Fibroblast of skin of right quadriceps (primary cell): ENCODE measurements at places on chromosomes 4 and X.

GRCh38 chr4:185115827-185116232 lies 27.2 kb upstream of the SLC25A4 start:
- DNase-seq, result peak; percentile 63

- DNase-seq, result no peak
These were observed 146.7 kb downstream of the COL25A1 start for GRCh38 chr4:109155682-109156283.

DNA sequence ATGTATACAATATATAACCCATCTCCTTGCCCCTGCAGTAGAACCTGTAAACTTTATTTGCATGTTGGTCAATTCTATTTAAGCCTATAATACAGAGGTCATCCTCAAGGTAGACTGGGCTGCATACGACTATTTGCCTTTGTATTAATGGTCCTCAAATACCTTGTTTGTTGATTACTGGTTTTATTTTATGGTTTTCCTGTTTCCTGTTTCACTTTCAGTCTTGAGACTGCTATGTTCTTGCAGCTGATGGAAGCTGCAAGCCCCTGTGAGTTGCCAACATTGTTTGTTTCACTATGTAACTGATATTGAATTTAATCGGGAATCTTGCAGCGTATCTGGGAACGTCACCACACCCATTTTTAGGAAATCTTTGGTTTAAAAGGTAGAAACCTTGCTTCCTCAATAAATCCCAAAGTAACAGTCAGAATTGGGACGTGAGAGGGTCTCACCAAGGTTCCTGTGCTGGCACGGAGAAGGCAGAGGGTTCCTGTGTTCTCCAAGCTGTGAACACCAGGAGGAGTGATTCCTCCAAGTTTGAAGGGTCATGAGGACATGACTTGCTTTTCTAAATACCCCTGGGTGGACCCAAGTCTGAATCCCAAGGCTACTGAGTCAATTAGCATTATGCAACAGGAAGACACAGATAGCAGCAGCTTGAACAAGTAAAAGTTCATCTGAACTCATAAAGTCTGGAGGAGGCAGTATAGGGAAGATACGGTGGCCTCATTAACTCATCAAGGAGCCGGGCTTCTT lies 110.6 kb upstream of the PNPLA4 start:
- no peak for DNase-seq

- DNase-seq, result no peak
These were observed 177.4 kb upstream of the PPP1R2C start for GRCh38 chrX:42955349-42955748.

DNA sequence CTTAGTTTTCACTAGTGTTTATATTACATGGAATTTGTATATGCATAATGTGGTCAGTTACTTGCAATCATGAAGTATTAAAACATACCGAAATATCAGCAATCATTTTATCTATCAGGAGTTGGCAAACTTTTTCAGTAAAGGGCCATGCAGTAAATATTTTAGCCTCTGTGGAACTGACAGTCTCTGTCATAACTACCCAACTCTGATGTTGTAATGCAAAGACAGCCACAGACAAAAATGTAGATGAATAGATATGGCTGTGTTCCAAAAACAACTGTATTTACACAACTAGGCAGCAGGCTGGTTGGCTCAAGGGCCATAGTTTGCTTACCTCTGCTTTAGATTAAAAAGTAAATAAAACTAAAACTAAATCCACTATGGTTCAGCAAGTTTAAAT lies 200.2 kb downstream of the HS3ST1 start:
- DNase-seq, result peak; percentile 3

DNA sequence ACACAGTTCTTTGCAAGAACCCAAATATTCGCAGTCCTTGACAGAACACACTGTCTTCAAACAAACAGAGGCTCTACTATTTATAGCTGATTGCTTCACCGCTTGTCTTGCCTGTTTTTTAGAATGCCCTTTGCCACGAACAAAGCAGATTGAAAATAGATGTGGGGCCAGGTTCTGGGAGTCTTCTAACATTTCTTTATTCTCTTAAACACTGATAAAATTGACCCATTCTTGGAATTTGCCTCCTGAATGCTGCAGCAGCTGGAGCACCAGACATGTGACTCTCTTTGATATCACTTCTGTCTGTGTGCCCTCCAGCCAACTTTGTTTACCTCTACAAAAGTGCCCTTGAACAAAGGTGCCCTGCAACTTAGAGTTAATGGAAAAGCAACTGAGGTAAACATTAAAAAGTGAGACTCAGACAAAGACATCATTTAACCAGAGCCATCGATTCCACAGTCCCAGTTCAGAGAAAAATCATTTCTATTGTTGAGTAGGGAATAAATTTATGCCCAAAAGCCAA lies 64.2 kb upstream of the SPP1 start:
- no peak for DNase-seq

- peak; percentile 27 for DNase-seq
These were observed 1.1 kb downstream of the CFAP299 start for GRCh38 chr4:80336582-80336981.

- DNase-seq, result peak; percentile 50
These were observed 17.0 kb downstream of the PAQR3 start for GRCh38 chr4:78922207-78922606.

- peak; percentile 71 for DNase-seq
These were observed 15.2 kb downstream of the HSD17B11 start for GRCh38 chr4:87375719-87376291.

DNA sequence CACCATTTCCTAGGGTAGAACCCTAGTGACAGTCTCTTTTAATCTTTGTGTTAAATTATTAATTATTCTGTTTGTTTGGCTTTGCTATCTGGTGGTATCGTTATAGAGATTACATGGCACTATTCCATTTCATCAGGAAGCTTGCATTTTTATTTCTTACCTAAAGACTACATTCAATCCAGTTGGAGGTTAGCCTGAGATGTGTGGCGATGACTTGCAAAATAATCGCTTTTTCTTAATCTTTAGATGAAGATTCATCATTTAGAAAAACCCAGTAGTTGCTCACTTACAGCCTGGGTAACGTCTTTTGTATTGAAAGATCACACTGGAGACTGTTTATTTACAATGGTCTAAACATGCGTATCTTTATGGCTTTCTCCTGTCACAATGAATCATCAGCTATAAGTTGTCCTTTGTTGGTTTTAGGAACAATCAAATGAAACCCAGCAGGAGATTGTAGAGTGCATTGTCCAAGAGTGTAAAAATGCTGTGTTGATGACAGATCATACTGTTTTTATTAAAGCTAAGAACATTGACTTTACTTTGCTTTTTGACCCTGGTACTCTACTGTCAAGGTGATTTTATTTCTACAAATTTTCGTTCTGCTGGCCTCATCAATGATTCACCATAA lies 281.7 kb upstream of the PITX2 start:
- peak; percentile 76 for DNase-seq

DNA sequence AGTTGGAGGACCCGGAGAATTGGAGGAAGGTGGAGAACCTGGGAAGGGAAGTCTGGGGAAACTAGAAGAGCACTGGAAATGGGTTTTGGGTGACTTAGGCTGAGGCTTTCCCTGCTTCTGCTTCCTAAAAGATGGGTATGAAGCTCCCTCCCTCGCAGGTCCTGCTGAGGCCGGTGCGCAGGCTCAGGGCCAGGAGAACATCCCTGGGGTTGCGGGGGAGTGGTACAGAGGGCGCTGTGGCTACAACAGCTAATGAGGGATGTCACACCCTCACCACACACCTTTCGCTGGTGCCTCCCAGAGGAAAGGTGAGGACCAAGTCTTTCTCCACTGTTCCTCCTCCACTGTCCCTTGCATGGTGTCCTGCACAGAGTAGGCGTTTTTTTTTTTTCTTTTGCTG lies 15.8 kb downstream of the APLN start:
- DNase-seq, result no peak

GRCh38 chr4:186624951-186625350 lies 69.6 kb upstream of the MTNR1A start:
- DNase-seq, result peak; percentile 95

DNA sequence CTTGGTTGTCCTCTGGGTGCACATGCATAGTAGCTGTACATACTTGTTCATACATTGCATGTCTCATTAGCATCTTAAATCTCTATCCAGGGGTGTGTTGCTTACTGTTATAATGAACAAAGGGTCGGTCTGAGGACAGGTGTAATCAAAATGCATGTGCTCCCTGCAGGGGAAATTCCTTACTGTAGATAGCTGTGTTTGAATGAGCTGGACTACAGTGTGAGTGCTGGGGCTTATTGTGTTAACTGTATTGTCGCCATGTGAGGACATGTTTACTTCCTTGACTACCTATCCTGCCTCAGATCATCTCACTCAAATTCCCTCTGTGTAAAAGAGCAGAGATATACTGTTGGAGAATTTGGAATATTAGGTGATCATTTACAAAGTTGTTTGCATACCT lies 98.7 kb downstream of the KLHL34 start:
- DNase-seq, result no peak

DNA sequence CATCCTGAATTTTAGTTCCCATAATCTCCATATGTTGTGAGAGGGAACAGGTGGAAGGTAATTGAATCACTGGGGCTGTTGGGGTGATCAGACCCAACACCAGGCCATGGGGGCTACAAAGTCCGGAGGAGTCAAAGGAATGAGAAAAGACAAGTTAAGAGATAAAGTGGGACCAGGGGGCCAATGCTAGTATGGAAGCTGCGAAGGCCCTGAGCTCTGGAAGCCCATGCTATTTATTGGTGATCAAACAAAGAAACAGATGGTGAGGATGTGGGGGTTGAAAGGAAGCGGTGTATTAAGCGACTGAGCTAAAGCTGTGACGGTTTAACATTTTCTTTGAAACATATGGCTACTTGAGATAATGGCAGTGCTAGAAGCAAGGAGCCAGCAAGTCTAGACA lies 132.8 kb downstream of the PDGFC start:
- peak; percentile 15 for DNase-seq

- peak; percentile 81 for DNase-seq
These were observed 75.1 kb upstream of the USP9X start for GRCh38 chrX:41009850-41010846.
